Activated naive CD4-positive, alpha-beta T cell treated with Interleukin-2 at 50 U/mL for 16 hours (primary cell): ENCODE measurements at places on chromosomes 16 and 17.
A peak's percentile ranks its signal among the peaks of the same experiment; 100 is the strongest.

GRCh38 chr17:1957037-1957436 lies 68.1 kb downstream of the RTN4RL1 start:
- no peak for DNase-seq

DNA sequence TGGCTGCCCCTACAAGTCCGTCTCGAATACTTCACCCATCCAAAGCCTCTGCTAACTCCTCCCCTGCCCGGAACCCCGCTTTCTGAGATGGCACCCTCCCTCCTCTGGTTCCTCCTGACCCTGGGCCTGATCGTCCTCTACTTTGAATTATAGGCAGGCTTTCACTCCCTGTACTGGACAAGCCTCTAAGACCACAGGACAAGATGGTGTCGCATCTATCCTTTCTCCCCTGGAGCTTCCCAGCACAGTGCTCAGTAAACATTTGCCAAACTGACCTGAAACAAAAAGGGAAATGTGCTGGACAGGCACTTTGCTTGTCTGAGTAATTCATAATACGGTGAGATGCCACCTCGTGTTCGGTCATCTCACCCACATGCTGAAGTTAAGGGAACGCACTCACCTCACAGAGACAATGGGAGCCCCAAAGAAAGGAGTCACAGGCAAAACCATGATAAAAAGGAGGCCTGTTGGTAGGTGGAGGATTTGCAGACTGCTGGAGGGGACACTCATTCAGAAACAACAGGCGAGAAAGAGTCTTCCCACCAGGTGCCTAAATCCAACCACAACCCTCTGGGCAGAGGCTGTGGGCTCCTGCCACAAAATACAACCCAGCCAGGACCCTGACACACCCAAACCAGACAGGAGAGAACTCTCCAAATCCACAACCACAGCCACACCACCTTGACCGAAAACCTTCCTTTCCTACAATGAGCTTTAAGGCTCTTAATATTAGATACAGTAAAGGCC lies 28.2 kb downstream of the SNN start:
- no peak for DNase-seq

- DNase-seq, result no peak
These were observed 87.1 kb downstream of the EMP2 start for GRCh38 chr16:10493276-10493675.

GRCh38 chr17:1568950-1569810 lies 6.6 kb upstream of the PITPNA start:
- DNase-seq, result no peak

DNA sequence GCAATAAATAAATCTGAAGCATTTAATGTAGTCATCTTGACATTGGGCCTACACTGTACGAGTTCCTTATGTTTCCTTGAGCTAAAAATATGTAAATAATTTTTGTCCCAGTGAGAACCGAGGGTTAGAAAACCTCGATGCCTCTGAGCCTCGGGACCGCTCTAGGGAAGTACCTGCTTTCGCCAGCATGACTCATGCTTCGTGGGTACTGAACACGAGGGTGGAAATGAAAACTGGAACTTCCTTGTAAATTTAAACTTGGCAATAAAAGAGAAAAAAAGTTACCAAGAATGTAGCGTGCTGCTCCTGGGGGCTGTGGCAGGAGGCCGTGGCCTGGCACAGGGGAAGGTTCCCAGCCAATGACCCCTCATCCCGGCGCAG lies 74.1 kb downstream of the SOCS1 start:
- DNase-seq, result peak; percentile 33

DNA sequence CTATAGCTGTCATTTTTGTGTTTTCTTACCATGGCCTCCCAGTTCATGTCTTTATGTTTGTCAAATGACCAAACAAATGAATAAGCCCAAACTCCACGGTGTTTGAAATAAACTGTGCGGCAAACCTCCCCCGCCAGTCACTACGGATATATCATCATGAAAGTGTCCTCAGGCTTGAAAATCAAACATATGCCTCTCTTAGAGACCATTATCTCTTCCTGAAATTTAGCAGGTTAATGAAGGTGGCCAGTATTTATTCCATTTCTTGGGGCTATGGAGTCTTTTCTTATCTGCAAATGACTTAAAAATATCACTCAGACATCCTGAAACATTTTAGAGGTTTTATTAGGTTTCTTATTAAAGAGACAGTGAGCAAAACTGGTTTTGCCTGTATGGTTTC lies 610.3 kb upstream of the CDH5 start:
- no peak for DNase-seq

DNA sequence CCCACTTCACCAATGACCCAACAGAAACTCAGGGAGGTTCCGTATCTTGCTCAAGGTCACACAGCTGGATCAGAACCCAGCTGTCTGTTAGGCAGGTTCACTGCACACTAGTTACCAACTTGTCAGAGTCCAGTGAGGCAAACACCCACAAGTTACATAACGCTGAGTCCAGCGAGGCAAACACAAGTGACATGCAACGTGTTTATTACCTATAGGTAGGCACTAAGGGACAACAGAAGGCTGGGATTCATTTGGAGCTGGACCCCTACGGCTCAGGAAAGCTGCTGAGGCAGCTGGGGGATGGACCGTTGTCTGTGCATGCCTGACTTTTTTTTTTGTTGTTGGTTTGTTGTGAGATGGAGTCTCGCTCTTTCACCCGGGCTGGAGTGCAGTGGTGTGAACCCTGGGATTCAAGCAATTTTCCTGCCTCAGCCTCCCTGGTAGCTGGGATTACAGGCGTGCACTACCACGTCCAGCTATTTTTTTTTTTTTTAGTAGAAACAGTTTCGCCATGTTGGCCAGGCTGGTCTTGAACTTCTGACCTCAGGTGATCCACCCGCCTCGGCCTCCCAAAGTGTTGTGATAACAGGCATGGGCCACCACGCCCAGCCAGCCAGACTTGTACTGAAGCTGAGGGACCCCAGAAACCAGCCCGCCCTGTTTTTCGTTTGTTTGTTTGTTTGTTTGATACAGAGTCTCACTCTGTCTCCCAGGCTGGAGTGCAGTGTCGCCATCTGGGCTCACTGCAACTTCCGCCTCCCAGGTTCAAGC lies 1.9 kb upstream of the RSAD1 start:
- DNase-seq, result no peak

DNA sequence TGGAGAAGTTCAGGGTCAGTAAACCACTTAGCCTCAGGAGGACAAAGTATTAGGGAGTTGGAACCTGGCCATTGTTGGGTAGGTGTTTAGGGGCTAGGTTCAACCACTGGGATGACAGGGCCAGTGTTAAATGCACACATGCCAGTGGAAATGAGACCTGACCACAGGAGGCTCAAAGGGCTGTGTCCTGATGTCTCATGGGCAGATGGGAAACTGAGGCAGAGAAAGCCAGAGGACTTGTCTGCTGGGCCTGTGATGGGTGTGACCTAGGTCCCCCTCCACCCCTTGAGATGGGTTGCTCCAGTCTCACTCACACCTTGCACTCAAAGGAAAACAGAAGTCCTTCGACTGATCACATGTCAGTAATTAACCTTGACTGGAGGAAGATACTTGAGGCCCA lies 16.0 kb downstream of the CPNE2 start:
- no peak for DNase-seq

DNA sequence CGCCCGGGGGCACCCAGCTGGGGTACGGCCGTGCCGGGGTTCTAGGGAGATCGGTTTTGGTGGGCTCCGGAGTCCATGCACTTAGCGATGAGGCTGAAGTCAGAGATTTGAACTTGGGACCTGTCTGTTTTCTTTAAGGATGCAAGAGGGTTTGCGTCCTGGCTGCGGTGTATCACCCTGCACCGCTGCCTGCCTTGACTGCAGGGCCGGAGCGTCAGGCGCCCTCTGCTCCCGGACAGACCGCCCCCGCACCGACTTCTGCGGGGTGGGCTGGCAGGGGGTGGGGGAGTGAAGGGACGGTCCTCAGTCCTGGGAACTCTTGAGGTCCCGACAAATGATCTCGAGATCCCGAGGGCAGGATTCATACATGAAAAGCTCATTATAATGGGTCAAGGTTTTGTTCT lies 701 bp downstream of the PDP2 start:
- no peak for DNase-seq

- no peak for DNase-seq
These were observed 11.0 kb downstream of the CHMP6 start for GRCh38 chr17:81002409-81003361.
